ENCODE measurements at places on chromosomes 1 and 21.

- DNase-seq = no peak
Measured at GRCh38 chr1:16116625-16117024, 39.2 kb downstream of the EPHA2 start.

DNA sequence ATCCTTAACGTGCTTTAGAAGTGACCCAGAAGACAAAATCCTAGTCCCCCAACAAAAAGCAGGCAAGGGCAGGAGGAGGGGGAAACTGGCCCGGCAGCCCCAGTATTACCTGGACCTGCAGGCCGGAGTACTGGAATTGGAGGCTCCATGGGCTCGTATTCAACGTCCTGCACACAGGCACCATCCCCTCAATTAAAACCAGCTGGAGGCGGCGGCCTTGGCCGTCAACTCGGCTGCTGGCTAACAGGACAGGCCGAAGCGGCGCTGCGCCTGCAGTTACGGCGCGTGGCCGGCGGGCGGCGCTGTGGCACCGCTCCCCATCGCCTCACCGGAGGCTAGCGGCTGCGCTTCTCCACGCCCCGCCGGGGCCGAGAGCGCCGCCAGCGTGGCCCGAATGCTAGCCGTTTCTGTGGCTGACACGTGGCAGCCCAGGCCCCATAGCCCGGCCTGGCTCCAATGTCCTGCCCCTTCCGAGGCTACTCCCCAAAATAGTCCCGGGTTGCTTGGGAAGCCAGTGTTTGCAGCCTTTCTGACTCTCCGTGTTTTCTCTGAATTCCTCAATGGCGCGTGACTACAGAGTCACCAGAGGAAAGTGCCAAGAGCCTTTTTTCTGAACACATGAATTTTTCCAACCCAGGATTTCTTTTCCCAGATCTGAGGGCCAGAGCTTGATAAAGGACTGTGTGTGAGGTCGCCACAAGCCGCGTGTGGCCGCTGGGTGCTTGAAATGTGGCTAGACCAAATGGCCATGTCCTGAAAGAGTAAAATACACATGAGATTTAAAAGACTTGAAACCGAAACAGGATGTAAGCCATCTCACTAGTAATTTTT lies 82.5 kb downstream of the HHIPL2 start:
- DNase-seq = peak; percentile 90

- DNase-seq = no peak
Measured at GRCh38 chr21:32481875-32482408, 69.4 kb downstream of the EVA1C start.

DNA sequence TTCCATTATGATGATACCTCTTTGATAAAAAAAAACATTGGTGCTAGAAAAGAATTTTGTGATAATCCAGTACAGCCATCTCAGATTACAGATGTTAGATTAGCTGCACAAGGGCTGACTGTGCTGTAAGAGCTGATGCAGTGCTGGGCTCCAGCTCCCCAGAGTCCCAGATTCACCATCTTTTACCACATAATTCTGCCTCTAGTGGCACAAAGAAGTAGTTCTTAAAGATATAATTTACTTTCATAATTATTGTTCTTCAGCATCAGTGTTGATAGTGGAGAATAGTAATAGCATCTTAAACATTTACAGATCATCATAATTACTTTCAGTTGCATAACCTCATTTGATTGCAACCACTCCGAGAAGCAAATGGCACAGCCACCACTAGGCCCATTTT lies 262.1 kb downstream of the BRINP2 start:
- no peak for DNase-seq

DNA sequence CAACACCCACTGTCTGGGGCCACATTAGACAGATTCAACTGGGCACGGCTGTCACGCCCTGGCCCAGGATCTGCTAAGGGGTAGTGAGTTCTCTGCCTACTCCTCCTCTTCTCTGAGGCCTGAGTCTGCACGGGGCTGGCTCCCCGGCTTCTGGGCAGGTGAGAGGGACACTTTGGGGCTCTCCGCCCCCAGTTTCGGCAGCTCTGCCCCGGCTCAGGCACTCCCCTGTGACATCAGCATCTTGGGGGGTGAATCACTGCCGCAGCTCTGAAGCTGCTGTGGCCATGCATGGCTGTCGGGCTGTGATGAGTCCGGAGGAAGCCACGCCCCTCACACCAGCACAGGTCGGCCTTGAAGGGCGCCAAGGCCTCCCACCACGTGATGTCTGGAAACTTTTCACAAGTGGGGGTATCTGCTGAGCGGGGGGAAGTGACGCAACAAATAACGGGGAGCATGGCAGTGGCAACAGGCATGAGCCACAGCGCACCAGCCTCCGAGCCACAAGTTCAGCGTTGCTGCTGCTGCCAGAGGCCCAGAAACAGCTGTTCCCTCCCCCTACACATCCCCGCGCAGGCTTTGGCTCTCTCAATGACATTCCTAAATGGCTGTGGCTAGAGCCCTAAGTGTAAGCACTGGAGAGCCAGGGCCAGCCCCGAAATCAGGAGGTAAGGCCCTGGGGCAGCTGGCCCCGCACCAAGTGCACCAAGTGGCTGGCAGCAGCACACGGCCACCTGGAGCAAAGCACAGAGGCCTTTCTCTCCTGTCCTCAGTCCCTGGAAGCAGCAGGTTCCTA lies 26.3 kb downstream of the ZBTB17 start:
- peak; percentile 96 for DNase-seq

GRCh38 chr1:20601129-20601825 lies 12.4 kb downstream of the CDA start:
- DNase-seq = peak; percentile 38

GRCh38 chr1:115669886-115670285 lies 28.1 kb downstream of the VANGL1 start:
- DNase-seq = no peak

DNA sequence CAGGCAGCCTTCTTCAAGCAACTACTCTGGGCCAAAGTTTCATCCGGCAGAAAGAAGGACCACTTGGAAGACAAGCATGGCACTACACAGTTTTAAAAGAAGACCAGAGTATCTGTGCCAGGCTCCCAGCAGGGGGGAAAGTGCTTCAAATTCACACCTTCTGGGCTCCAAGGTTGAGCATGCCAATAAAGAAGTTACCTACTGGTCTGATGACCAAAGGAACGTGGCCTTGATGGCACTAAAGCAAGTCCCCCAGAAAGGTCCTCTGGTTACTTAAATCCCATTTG lies 73.5 kb downstream of the CD46 start:
- DNase-seq = no peak

DNA sequence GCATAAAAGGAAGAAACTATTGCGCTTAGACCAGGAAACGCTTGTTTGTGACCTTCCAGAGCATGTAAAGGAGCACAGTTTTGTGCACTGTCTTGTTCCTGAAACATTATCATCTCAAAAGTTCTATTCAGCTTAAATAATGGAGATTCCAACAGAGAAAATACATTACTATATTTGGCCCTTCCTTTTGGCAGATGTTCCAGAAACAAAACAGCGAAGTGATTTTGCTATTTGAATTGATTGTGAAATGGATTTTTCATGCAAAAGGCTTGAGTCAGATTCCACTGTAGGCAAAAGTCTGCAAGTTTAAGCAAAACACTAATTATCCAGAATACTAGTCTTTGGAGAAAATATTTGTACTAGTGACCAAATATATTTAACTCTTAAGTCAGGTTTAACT lies 80.3 kb upstream of the PTBP2 start:
- DNase-seq = no peak

DNA sequence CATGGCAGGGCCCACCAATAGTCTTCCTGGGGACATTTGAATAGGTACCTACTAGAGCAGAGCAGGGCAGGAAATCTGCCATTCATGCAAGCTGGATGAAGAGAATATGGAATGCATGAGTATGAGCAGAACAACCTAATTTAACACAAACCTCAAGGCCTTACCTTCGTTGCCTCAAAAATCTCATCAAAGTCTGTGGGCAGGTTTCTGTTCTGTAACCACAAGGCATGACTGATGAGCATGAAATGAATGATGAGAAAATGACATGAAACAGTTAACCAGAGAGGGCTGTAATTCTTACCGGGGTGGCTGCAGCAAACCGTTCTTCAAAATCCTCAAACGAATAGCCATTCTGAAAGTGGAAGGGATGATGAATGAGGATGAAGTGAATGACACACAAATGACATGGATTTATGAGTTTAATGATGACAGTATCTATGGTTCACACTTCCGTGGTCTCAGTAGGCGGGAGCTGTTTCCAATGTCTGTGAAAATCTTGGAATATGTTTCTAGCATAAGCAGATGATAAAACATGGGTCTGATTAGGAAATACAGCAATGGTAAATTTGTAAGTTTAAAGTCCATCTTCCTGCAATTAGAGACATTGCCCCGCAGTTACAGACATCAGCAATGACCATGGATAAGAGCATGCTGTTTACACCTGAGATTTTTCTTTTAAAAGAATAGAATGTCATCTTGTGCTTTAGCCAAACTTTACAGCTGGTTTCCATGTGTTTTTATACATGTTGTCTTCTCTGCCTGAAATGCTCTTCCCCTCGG lies 67.6 kb upstream of the C8B start:
- no peak for DNase-seq

DNA sequence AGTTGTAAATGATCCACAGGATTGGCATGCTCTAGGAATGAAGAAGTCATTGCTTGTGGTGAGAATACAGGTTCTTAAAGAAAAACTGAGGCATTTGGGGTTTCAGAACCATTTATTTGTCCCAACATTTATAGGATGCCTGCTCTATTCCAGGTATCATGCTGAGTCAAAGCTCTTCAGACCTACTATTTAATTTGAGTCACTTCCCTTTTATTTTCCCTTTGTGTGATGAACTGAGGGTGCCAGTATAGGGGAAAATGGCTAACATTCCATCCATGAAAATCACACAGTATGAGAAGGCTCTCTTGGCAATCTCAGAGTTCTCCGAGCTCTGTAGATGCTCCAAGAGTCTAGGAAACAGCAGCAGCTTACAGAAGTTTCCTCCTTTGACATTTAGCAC lies 110.4 kb downstream of the RNF220 start:
- no peak for DNase-seq

DNA sequence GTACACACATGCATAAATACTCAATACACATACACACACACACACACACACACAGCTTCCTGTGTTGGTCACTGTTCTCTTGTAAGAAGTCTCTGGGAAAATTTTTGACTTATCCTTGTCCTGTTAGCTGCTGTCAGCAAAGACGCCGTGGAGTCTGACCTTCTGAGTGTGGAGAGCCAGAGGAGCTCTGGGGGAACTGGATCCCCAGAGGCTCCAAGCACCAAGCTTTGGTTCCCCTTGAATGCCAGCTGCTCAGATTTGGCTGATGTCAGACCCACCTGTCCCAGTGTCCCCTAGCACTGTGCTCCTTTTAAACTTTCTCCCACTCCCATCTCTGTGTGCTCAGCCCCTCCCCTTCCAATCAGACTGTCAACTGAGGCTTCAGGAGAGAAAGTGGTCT lies 319.1 kb downstream of the CAMTA1 start:
- DNase-seq = no peak

DNA sequence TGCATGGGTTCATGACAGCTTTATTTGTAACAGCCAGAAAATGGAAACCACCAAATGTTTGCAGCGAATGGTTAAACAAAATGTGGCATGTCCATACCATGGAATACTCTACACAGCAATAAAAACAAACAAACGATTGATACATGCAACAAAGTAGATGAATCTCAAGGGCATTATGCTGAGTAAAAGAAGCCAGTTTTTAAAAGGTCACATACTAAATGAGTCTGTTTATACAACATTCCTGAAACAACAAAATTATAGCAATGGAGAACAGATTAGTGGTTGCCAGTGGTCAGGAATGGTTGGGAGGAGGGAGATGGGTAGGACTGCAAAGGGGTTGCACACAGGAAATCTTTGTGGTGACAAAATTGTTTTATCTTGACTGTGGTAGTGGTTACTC lies 202.4 kb upstream of the UBE2U start:
- no peak for DNase-seq

DNA sequence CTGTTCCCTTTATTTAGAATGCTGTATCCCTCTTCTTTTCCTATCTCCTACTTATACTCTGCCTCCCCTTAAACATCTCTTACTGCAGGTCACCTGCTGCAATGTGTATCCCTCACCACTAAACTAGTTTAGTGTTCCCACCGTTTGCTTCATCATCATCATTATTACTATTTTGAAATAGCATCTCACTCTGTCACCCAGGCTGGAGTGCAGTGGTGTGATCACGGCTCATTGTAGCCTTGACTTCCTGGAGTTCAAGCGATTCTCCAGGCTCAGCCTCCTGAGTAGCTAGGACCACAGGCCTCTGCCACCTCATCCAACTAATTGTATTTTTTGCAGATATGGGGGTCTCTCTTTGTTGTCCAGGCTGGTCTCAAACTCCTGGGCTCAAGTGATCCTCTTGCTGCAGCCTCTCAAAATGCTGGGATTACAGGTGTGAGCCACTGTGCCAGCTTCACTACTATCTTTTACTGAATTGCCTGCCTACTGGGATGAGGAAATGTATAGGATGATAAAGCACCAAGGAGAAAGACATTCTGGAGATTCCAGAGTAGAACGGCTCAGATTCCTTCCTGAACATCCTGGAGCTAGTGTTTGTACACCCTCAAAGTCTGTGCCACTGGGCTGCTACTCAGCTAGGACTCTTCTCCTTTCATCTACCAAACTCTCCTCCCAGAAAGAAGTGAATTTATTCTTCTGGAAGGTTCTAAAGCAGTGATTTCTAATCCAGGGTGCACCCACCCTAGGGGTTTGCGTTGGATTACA lies 8.6 kb upstream of the IFNAR1 start:
- no peak for DNase-seq

- DNase-seq = no peak
Measured at GRCh38 chr1:96028071-96028470, 693.5 kb upstream of the PTBP2 start.

GRCh38 chr1:19957779-19958178 lies 21.6 kb downstream of the PLA2G2A start:
- DNase-seq = no peak

GRCh38 chr1:157091668-157092273 lies 7.8 kb downstream of the ETV3L start:
- no peak for DNase-seq

- DNase-seq = peak; percentile 26
Measured at GRCh38 chr1:247407180-247407616, 8.8 kb upstream of the NLRP3 start.

DNA sequence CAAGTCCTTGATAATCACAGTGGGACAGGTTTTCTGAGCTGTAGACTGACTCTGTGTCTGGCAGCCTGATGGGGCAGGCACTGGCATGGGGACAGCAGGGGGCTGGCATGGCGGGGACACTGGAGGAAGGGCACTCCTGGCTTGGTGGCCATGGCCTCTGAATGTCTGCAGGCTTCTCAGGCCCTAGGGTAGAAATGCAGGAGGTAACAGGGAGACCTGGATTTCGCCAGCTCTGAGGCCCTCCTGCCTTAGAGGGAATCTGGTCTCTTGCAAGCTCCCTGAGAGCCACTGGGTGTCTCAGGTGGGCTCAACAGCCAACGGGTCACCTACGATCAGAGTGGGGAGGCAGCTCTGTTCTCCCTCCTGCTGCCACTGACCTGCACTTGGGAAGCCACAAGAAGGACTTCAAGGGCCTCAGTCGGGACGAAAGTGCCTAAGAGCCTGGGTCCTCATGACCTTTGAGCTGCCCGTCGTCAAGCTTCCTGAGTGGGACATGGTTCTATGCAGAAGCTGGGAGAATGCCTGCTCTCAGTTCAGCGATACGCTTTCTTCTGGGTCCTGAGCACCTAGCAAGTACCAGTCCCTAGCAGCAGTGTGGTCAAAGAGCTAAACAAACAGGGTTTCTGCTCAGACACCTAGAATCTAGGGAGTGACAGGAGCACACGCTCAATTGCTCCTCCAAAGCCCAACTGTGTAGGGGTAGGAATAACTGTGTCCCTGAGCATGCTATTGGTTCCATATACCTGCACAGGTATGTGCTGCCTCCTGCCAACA lies 569.0 kb downstream of the PTPRU start:
- no peak for DNase-seq

- no peak for DNase-seq
Measured at GRCh38 chr1:220966473-220966872, 87.2 kb downstream of the HLX start.
